ENCODE measurements at places on chromosomes 6 and 20.

DNA sequence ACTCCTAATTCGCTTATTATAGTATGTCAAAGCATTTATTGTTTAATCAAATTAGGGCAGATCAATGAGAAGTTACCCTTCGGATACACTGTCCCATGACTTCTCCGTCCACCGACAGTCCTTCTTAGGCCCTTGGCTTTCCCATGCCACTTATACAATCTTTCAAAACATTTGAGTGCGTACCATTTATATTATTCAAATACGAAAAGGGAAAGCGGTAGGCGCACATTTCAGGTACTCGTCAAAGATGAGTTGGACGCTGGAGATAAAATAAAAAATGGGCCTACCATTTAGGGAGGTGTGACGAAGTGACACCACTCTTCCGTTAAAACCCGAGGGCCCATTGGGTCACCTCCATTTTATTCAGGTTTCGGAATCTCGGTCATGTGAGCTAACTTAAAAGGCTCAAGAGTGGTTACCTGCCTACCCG lies 542 bp upstream of the AFG1L start:
- no peak for DNase-seq

- no peak for DNase-seq
Measured at GRCh38 chr6:111558690-111559187, 46.9 kb downstream of the TRAF3IP2 start.

GRCh38 chr20:32179515-32179914 lies 28.0 kb downstream of the PLAGL2 start:
- no peak for DNase-seq

DNA sequence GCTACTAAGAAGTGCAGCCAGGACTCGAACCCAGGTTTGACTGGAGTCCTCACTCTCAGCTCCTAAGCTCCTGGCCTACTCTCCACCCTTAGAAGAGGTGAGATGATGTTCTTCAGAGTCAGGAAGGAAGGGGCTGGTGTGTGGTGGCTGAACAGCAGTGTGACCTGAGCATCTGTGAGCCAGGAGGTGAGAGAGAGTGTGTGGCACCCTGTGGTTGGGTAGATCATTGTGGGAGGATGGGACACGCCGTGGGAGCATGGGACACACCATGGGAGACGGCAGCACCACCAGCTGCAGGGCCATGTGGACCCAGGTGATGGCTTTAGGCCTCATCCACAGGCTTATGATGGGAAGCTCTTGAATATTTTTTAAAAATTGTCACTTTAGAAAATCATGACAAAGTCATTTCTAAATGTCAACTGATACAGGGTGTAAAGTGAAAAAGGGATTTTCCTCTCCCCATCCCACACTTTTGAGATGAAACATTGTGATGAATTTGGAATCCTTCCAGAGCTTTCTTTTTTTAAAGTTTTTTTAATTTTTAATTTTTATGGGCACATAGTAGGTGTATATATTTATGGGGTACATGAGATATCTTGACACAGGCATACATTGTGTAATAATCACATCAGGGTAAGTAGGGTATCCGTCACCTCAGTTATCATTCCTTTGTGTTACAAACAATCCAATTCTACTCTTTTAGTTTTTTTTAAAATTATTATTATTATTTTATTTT lies 31.6 kb downstream of the SRC start:
- DNase-seq, result no peak

- no peak for DNase-seq
Measured at GRCh38 chr6:154252678-154253077, 103.9 kb downstream of the IPCEF1 start.

DNA sequence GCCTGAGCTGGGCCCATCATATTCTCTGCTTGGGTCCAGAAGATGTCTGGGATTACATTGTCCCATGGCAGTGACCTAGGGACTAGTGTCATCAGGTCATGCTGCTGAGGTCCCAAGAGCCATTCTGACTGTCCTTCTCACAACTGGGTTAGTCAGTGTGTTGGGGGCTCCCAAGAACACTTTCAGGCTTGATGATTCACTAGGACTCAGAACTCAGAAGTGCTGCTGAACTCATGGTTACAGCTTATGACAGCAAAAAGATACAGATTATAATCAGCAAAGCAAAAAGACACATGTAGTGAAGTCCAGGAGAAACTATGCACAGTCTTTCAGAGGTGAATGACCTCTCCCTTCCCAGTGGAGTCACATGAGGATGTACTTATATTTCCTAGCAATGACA lies 107.8 kb downstream of the SYNE1 start:
- no peak for DNase-seq

DNA sequence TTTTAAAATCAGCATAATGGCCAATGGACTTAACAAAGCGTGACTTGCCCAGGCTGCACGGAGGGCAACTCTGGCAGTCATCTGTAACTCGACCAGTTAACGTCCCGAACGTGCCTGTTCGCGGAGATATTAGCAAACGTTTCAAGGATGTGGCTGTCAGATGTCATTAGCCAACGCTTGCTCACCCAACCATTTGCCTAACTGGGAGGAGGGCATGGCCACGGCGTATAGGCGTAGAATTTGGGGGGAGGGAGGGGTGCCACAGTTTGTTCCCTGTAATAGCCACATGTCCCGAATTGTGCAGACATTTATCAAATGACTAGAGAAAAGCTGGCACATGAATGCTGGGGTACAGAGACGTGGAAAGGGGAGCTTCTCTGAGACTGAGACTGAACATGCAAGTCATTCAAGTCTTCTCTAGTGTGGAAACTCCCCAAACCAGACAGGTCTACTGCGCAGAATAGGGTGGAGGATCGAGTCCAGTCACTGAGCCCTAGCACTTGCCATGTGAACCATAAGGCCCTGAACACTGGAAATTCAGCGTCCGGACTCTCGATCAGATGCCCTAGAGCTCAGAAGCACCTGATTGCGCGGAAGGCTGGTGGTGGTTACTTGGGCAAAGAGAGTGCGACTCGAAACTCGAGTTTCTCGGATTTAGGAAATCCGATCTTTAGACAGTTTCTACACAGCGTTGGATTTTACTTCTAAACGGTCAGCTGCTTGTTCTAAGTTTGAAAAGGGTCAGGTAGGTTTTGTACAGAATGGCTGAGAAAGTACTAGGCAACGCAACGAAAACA lies 32.6 kb downstream of the TFAP2B start:
- DNase-seq, result no peak

- no peak for DNase-seq
Measured at GRCh38 chr6:35638679-35639078, 50.0 kb downstream of the FKBP5 start.

GRCh38 chr6:97594844-97595243 lies 311.8 kb upstream of the MMS22L start:
- no peak for DNase-seq

GRCh38 chr6:16840291-16840690 lies 79.0 kb upstream of the ATXN1 start:
- no peak for DNase-seq
